Adrenal gland (tissue), 19 donors: ENCODE measurements at places on chromosomes 3 and 15. TPM values are rescaled to one million over a fixed set of nuclear protein-coding genes. Genes with fewer than 3 reads are reported as not detected.

GRCh38 chr3:135097276-135097946, 302.4 kb downstream of the EPHB1 start:
- no peak for DNase-seq

GRCh38 chr3:170651260-170651845, 65.5 kb upstream of the SLC7A14 start:
- DNase-seq = no peak

DNA sequence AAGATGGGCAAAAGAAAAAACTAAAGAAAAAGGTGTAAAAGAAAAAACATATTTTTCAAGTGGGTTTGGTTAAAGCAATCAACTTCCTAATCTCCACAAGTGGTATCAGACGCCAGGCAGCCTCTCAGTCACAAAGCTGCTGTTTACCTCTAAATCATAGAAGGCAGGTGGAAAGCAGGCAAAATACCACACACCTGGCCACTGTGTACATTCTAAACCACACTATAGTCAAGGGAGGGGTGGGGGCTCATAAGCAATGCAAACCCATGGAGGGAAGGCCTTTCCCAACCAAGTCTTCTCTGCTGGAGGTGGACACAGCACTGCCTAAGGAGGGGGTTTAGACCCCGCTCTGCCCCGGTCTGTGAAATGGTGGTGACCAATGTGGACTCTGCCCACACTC, 50.4 kb downstream of the MCF2L2 start:
- DNase-seq = no peak

DNA sequence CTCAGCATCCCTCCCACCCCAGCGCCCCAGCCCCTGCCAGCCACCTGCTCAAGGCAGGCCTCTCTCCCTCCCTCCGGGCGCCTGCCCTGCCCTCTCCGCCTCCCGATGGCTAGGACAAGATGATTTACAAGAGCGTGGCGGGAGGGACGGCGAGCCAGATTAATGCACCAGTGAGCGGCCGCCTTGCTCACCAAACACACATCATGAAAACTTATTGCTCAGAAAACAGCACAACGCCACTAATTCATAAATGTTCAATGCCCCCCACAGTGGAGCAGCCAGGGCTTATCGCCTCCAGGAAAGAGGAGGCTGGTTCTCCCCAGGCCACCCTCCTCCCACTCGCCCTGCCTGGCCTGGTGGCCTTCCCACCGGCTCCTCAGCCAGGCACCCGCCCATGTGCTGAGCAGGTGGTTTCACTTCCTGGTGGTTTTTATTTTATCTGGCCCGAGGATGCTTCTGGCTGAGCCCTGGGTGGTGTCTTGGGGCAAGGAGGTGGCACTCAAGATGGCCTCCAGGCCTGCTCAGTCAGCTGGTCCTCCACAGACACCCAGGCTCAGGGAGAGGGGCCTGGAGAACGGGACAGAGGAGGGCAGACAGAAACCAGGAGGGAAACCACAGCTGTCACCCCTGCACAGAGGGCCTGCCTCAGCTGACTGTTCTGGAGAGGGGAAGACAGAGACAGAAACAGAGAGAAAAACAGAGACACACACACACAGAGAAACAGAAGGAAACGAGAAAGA, 284.9 kb downstream of the UACA start:
- DNase-seq = peak; percentile 33

The SLC22A14 gene
- not detected for total RNA-seq

DNA sequence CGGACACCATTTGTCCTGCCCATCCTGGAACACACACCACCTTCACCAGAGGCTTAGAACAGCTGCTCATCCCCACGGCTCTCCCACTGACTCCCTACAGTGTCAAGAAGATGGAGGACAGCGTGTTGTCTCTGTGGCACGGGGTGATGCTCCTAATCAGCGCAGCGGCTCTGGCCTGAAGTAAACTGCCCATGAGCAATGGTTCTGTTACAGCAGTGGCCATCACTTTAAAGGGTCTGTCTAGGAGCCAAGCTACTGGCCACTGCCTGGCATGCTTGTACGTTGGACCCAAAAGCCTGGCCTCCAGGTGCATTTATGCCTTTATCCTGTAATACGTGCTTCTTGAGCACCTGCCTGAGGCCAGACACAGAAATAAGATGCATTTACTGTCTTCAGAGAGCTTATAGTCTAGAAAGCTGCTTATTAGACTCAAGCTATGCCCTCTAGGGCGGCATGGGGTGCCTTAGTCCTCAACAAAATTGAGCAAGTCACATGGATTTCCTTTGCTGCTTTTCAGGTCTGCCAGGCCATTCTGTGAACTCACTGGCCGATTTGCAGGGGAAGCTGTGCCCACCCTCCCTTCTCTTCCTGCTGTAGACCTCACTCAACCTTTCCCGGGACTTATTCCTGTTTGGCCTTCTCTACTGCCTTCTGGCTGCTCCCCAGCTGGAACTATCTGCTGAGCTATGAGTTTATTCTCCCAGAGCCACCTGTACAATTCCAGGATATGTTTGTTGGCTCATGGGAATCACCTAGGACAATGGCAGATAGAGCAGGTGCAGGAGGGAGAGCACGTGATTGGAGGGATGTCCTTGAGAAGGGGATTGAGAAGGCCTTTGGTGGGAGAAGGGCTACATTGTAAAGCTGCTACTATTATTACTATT, 51.9 kb downstream of the STARD5 start:
- no peak for DNase-seq

The TRPC1 gene
- 5.1 TPM for total RNA-seq

GRCh38 chr15:79680720-79681119, 216.1 kb downstream of the MTHFS start:
- DNase-seq = no peak
